Lower lobe of right lung (tissue), 2 donors: ENCODE measurements at places on chromosomes 2 and 18. TPM values are rescaled to one million over a fixed set of nuclear protein-coding genes. Genes with fewer than 3 reads are reported as not detected.

- no peaks in the 10 kb centered on the region for H3K4me1 ChIP-seq
- no peaks in the 10 kb centered on the region for H3K36me3 ChIP-seq
- no peak overlapping the region for H3K27ac ChIP-seq
These were observed 1550.2 kb downstream of the LRP1B start for GRCh38 chr2:140580532-140581151.

The HOXD10 gene
- total RNA-seq = not detected

The FAP gene
- total RNA-seq = 3.4 TPM

DNA sequence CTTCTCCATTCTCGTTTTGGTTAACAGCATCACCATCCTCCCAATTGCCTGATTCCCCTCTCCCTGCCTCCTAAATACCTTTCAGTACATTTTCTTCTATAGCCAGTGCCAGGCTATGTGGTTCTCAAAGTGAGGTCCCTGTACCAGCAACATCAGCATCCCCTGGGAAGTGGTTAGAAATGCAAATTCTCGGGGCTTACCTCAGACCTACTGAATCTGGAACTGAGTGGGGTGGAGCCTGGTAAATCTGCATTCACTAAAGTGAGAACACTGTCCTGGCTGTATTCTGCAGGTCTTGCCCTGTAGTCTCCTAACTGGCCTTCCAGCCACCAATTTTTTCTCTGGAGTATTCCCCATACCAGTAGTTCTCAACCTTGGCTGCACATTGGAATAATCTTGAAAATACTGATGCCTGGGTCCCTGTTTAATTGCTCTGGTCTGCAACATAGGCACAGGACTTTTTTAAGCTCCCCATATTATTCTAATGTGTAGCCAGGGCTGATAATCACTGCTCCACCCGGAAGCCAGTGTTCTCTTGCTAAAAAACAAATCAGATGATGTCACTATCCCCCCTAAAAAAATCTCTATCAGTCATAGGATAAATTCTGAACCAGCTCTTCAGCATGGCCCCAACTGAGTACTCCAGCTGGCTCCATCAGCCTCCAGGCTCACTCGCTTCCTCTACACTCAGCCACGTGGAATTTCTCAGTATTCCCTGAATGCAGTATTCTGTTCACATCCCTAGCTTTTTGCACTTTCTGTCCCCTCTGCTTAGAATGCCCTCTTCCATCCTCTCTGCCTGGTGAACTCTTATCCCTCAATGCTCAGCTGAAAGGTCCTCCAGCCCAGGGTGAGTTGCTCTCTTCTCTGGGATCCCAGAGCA is 98.4 kb downstream of the CDK15 start:
- no peaks in the 10 kb centered on the region for H3K27me3 ChIP-seq
- no peaks in the 10 kb centered on the region for H3K36me3 ChIP-seq
- peaks cover 3% of the 10 kb centered on the region for H3K4me1 ChIP-seq
- DNase-seq = no peak

DNA sequence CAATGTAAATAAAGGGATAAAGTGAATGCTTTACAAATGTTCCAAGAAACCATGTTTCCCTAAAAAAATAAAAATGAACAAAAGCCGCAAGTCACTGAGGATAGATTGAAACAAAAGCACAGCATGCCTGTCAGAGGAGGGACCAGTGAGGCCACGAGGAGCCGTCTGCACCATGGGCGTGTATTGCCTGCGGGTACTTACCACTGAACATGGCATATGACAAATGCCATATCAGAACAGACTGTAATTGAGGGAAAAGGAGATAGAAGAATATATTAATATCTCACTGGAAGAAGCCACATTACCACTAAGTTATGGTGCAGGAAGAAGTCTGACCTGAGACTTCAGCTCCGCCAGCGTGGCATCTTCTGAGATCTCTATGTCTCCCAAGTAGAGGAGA is 75.8 kb downstream of the USP40 start:
- H3K36me3 ChIP-seq = peaks cover 83% of the 10 kb centered on the region
- no peak for DNase-seq
- peaks cover 11% of the 10 kb centered on the region for H3K4me1 ChIP-seq
- H3K27me3 ChIP-seq = no peaks in the 10 kb centered on the region
- H3K4me3 ChIP-seq = no peak overlapping the region

DNA sequence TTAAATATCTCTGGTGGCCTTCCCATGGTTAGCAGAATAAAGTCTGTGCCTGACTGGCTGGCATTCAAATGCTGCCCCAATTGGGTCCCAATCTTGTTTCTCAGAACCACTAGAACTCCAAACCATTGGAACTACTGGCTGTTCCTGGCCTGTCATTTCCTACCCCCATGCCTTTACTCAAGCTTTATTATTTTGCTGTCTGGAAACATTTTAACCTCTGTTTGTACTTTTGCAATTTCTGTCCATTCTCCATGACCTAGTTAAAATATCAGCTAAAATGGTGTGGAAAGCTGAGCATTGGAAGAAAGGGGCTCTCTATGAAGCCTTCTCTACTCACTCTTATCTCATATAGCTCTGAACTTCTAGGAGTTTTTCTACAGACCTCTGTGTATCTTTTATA is 38.7 kb downstream of the RAPGEF4 start:
- H3K27me3 ChIP-seq = no peaks in the 10 kb centered on the region
- H3K36me3 ChIP-seq = no peaks in the 10 kb centered on the region
- no peak for DNase-seq

DNA sequence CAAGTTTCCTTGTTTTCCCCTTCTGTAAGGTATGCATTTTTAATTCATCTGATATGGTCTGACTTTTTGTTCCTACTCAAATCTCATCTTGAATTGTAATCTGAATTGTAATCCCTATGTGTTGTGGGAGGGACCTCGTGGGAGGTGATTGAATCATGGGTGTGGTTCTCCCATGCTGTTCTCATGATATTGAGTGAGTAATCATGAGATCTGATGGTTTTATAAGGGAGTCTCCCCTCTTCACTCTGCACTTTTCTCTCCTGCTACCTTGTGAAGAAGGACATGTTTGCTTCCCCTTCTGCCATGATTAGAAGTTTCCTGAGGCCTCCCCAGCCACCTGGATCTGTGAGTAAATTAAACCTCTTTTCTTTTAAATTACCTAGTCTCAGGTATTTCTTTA is 476.1 kb downstream of the LPIN1 start:
- H3K27me3 ChIP-seq = no peaks in the 10 kb centered on the region
- no peak for DNase-seq
- no peak overlapping the region for H3K4me3 ChIP-seq
- H3K27ac ChIP-seq = no peak overlapping the region
- no peaks in the 10 kb centered on the region for H3K4me1 ChIP-seq

The COX5B gene
- 164 TPM for total RNA-seq

DNA sequence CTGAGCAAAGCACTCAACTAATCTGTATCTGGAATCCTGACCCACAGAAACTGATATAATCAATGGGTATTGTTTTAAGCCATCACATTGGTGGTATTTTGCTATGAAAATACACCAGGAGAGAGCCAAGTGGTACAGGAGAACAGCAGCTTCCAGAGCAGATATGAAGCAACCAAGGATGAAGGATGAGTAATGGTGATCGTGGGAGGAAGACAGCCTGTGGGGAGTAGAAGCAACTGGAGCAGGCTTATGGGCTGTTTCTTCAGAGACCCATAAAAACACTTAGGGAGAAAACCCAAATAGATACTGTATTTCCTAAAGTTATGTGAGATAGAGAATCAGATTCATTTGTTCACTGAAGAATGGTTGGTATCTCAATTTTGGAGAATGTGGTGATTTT is 330.8 kb downstream of the NUP35 start:
- H3K27ac ChIP-seq = no peak overlapping the region
- no peaks in the 10 kb centered on the region for H3K4me1 ChIP-seq
- H3K4me3 ChIP-seq = no peak overlapping the region
- no peaks in the 10 kb centered on the region for H3K36me3 ChIP-seq
- H3K27me3 ChIP-seq = no peaks in the 10 kb centered on the region

GRCh38 chr18:36012891-36013290 is 40.4 kb downstream of the RMP24 start:
- no peaks in the 10 kb centered on the region for H3K4me1 ChIP-seq
- H3K4me3 ChIP-seq = no peak overlapping the region
- no peaks in the 10 kb centered on the region for H3K27me3 ChIP-seq
- no peak overlapping the region for H3K27ac ChIP-seq
- DNase-seq = no peak

The NLRC4 gene
- 24.4 TPM for total RNA-seq

The SLC30A3 gene
- 0.80 TPM for total RNA-seq
